Mammary epithelial cell (primary cell): ENCODE measurements at places on chromosomes 5 and 9. TPM values are rescaled to one million over a fixed set of nuclear protein-coding genes. Genes with fewer than 3 reads are reported as not detected.

GRCh38 chr9:84669013-84669287 is 579 bp upstream of the NTRK2 start:
- DNase-seq, result no peak

DNA sequence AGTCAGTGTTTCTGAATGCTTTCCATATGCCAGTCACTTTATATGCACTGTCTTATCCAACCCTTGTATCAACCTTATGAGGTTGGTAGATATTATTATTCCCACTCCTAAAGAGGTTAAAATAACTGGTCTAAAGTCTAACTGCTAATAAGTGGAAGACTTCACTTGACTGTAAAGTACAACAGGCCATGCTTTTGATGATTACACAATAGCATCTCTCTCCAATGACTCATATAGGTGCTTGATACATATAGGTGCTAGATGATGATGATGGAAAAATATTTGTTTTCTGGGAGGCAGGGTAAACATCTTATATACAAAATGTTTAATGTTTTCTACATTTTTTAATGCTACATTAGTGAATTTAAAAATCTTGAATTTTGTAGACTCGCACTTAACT is 75.9 kb upstream of the NR3C1 start:
- DNase-seq, result peak; percentile 53

Gene PCDHB13
- polyA plus RNA-seq, result 0.16 TPM

Gene C9
- not detected for polyA plus RNA-seq

- DNase-seq, result no peak
These were observed 119.9 kb downstream of the FOXD1 start for GRCh38 chr5:73328640-73329039.

GRCh38 chr5:34587355-34588241 is 68.5 kb upstream of the RAI14 start:
- DNase-seq, result peak; percentile 58

GRCh38 chr5:10172247-10172646 is 77.4 kb downstream of the ATPSCKMT start:
- no peak for DNase-seq

Gene SCGB3A2
- polyA plus RNA-seq, result not detected

GRCh38 chr5:180825768-180826525 is 23.3 kb upstream of the MGAT1 start:
- peak; percentile 96 for DNase-seq

Gene REEP2
- 3.6 TPM for polyA plus RNA-seq

GRCh38 chr5:122258840-122259239 is 53.2 kb upstream of the SNCAIP start:
- DNase-seq, result no peak

- peak; percentile 68 for DNase-seq
These were observed 240.9 kb downstream of the IRX1 start for GRCh38 chr5:3836528-3836927.

GRCh38 chr9:129823542-129823934 is 398 bp downstream of the TOR1A start:
- DNase-seq, result no peak

DNA sequence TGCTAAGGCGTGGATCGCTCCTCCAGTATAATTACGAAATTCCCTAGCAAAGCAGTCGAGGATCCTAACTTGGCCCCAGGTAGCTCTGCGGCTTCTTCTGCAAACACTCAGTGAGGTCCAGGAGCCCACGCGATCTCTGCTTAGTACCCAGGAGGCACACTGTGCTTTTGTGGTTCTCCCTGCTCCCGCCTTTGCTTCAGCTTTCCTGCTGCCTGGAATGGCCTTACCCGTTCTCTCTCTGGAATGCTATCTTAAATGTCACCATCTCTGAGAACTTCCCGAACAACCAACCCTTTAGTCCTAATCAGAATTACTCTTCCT is 639 bp downstream of the INVS start:
- no peak for DNase-seq

DNA sequence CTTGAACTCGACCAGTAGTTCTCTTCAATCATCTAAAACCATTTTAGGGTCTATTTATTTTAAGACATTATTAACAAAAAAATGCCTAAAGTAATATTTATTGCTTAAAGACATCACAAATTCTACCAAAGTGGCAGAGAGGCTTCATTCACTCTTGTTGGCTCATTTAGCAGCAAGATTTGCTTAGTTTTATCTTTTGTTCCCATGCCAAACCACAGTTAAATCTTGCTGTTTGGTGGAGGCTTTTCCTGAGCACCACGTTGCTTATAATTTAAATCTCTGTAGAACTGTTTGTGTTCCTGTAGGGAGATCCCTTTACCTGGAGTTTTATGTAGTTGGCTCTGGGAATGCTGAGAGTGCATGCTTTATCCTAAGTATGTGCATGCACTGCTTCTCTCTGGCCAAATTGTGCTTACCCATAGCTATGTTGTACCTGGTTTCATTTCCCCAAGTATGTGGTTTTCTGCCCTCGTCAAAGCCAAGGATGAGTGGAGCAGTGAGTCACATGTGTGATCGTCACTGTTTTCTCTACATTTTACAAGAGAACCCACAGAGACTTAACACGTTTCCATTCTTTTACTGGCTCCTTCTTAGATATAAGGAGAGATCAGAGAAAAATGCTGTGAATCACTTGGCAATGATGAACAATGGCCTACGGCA is 42.1 kb upstream of the MAST4 start:
- DNase-seq, result peak; percentile 96

DNA sequence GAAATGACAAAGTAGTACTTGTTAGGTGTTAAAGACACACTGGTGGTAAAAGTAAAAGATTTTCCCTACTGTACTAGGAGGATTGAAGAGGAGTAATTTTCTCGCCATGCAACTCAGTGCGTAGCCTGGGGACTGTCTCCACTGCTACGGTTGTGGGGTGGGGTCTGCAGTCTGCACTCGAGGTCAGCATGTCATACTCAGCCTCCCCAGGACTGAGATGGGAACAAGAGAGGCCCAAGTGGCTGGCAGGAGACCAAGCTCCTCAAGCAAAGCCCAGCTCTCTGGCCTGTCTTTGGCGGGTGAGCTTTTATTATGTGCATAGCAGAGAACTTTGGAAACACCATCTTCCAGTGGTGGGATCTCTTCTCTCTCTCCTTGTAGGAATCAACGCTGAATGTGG is 10.4 kb downstream of the NHP2 start:
- no peak for DNase-seq

- peak; percentile 78 for DNase-seq
These were observed 287.0 kb downstream of the GAS1 start for GRCh38 chr9:86660146-86660943.

GRCh38 chr5:135876146-135876545 is 19.5 kb downstream of the IL9 start:
- DNase-seq, result no peak

GRCh38 chr5:168691891-168692290 is 112.7 kb upstream of the PANK3 start:
- DNase-seq, result no peak

Gene PDE6A
- 0.06 TPM for polyA plus RNA-seq

DNA sequence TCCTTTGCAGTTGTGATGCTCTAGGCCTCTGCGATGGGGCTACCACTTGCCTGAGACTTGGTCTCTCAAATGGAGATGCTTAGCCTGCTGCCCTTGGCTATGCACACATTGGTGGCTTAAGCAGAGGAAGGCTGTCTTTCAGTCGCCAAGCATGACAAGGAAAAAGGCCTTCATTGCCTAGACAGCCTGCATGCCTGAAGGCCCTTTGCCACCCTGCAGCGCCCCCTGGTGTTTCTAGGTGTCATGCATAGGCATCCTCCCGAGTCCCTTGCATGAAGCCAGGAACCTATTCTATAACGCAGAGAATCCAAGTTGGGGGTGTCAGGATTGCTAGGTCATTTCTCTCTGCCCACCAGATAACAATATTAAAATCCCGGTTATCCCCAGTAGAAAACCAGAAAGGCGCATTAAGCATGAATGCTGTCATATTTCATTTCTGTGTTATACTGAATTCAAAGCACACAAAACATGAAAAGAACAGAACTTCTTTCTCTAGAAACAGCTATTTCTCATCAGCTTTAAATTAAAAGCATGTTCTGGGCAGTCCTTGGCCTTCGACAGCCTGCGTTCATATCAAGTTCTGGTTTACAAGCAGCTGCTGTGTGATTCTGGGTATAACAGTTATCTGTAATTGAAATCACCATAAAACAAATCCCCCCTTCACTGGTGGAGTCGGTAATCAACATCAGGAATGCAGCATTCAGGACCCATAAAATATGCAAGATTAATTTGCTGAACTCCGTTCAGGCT is 59.7 kb upstream of the TRPC7 start:
- peak; percentile 31 for DNase-seq

DNA sequence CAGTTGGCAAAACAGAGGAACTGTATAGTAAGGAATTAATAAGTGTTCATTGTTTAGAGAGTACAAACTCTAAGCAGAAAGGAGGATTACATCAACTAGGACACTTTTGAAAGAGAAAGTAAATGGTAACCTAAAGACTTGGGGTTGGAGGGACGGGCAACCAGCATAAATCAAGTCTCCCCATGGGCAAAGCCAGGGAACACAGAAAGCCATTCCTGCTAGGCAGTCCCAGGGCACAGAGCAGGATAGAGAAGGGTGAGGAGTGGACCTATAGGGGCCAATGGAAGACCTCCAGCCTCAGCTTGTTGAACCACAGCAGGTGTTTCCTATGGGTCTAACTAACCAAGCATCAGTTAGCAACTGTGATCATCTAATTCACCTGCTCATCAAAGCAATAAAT is 9.2 kb upstream of the ERAP1 start:
- no peak for DNase-seq

- no peak for DNase-seq
These were observed 678.8 kb upstream of the KLF4 start for GRCh38 chr9:108168236-108168850.

- DNase-seq, result no peak
These were observed 41.8 kb upstream of the UGCG start for GRCh38 chr9:111854799-111855198.

DNA sequence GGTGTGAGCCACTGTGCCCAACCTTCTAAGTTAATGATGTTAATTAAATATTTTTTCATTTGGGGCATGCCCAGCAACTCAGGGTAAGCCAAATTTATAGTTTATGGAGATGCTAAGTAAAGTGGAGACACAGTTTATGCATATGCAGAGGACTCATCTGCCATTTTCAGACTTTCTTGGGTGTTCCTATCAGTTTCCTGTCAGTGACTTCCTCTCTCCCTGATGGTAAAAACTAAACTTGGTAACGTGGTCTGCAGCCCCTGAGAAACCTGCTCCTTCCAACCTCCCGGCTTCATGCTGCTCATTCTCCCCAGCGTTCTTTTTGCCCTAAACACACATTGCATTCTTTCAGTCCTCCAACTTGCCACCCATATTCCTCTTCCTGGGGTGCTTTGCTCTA is 48.4 kb upstream of the TUT7 start:
- DNase-seq, result no peak

- no peak for DNase-seq
These were observed 34.5 kb upstream of the SAP30L start for GRCh38 chr5:154411338-154411737.

- DNase-seq, result no peak
These were observed 138.1 kb downstream of the TSSK1B start for GRCh38 chr5:113296676-113297075.

Gene COL15A1
- not detected for polyA plus RNA-seq

- DNase-seq, result no peak
These were observed 29.6 kb upstream of the ASTN2 start for GRCh38 chr9:117444501-117444900.
